Right forelimb (tissue), 1 donor: ENCODE measurements at places on chromosomes 6 and 20.
A peak's percentile ranks its signal among the peaks of the same experiment; 100 is the strongest.

GRCh38 chr6:151232899-151233298, 6.9 kb upstream of the AKAP12 start:
- DNase-seq = no peak

- DNase-seq = no peak
Measured at GRCh38 chr6:97092673-97093305, 168.3 kb downstream of the KLHL32 start.

- DNase-seq = no peak
Measured at GRCh38 chr6:158782432-158783166, 36.6 kb downstream of the EZR start.

DNA sequence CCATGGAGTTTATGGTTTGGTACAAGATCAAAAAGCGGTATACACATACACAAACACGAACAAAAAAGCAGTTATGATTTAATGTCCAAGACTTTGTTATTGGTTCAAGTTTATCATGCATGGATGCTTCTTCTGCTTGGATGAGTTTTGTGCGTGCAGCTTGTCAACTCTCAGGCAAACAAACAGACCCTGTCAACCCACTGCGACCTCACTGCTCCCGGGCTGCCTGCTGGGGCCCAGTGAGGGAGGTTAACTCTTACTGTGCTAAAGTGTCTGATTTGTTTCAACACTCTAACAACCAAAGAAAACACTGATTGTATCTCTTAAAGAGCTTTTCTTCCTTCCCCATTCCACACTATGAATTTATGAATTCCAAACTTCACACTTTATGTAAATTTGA, 26.8 kb upstream of the DDR1 start:
- DNase-seq = no peak

DNA sequence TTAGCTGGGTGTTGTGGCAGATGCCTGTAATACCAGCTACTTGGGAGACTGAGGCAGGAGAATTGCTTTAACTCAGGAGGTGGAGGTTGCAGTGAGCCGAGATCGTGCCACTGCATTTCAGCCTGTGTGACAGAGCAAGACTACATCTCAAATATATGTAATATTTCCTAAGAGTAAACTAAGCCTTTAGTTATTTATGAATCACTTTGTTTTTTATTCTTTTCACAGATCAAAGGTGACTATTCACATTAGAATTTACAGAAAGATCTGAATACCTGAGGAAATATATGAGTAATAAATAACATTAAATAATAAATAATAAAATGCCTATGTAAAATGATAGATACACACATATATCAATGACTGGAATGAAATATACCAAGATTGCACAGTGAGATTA, 630.8 kb upstream of the IMPG1 start:
- no peak for DNase-seq

DNA sequence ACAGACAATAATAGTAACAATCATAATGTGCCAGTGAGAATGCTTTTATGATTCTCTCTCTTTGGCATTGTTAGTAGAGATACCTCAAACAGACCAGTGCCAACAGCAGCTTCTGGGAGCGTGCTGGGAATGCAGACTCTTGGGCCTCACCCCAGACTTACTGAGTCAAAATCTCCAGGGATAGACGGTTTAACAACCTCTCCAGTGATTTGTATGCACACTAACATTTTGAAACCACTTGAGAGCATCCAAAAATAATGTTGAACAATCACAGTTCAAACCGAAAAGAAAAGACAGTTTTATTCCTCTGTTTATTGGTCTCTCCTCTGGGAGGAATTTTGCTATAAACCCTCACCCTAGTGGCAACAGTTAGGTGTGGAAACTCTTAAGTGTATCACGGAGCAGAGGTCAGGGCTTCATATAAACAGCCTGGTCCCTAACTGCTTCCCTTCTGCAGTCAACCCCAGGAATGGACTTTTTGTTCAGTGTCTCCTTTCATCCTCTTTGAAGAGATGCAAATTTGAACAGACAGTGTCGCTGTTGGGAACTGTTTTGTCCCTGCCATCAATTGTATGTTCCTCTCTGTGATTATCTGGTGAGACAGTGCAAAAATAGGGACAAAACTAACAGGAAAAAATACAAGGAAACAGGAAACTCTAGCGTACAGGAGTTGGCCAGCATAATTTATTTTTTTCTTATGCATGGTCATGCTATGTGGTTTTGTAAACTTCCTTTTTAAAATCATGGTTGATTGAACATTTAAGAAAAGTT, 162.4 kb upstream of the BTBD3 start:
- DNase-seq = no peak

- no peak for DNase-seq
Measured at GRCh38 chr6:64590965-64591675, 955.5 kb downstream of the PHF3 start.

GRCh38 chr6:83127258-83127657, 59.8 kb downstream of the DOP1A start:
- no peak for DNase-seq

- no peak for DNase-seq
Measured at GRCh38 chr6:137490006-137490905, 3.9 kb downstream of the OLIG3 start.

GRCh38 chr6:147067184-147067583, 137.0 kb upstream of the STXBP5 start:
- no peak for DNase-seq

DNA sequence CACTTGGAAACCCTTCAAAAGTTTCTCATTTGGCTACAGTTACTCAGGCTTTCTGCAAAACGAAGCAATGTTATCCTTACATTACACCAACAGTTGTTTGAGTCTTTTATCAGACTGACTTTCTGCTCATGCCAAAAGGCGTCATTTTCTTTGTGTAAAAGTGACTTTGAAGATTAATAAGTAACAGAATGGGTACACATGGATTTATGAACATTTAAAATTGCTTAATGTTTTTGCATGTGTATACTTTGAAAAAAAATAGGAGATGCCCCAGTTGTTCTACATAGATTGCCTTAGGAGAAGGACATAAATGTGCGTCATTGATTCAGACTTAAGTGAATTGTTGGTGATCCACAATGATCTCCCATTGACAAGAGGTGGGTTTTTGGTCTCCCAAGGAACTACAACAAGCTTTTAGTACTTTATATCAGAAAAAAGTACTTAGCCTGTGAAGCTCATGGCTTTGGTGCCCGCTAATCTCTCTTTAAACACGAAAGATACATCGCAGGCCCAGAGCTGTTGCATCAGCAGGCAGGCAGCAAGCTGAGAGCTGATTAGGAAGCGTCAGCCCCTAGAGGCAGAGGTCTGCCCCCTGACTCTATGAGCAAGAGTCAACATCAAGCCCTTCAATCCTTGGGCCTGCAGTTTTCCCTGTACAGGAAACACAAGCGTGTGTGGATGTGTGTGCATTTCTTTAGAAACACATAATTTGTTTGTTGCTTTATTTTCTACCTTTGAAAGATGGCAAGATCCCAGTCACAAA, 45.9 kb downstream of the SLC22A3 start:
- DNase-seq = no peak

DNA sequence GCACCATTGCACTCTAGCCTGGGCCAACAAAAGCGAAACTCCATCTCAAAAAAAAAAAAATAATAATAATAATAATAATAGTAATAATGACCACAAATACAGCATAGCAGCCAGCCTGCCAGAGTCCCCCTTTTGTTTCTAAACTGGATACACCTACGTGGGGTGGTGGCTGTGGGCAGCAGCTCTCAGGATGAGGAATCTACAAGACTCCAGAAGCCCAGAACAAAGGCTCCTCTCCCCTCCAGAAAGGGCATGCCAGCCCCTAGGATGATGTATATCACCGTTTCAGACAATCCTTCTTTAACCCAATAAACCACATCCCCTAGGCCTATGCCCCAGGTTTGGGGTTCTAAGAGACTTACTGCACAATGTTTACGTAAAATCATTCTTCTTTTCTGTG, 155.9 kb downstream of the QRSL1 start:
- no peak for DNase-seq

DNA sequence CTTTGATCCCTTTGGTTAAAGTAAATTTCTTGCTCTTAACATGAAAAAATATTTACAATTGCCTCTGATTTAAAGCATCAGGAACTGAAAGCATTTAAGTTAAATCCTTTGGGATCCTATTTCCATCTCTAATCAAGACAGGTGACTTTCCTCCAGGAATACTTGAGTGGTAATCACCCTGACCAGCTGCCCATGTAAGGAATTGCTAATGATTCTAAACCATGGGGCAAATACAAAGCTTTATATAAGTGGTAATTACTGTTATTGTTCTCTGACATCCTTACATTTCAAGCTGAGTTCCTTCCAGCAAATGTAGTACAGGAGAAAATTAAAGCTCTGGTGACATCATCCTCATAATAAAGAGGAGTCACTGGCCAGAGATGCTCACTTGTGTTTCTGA, 100.6 kb downstream of the CRYBG1 start:
- no peak for DNase-seq

GRCh38 chr20:23350904-23351838, 580 bp downstream of the NXT1 start:
- peak; percentile 69 for DNase-seq

DNA sequence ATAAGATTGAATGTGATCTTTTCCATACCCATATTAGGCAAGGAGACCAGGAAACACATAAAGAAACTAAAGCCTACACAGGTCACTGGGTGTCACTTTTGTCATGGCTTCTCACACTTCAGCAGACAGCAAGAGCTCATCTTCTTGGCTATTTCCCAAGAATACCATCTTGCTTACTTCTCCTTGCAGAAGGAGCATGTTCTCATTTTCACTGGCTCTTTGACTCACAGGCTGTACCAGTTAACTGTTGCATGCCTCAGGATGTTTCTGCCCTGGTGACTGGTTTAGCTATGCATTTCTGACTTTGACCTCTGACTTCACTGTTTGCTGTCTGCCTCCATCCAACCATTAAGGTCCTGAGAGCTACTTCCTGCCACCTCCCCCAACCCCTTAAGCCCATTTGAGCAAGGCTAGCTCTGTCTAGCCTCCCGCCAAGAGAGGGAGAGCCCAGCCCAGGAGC, 40.3 kb upstream of the OGFRL1 start:
- DNase-seq = no peak

- DNase-seq = no peak
Measured at GRCh38 chr6:138371452-138371711, 6.3 kb upstream of the SMIM28 start.

DNA sequence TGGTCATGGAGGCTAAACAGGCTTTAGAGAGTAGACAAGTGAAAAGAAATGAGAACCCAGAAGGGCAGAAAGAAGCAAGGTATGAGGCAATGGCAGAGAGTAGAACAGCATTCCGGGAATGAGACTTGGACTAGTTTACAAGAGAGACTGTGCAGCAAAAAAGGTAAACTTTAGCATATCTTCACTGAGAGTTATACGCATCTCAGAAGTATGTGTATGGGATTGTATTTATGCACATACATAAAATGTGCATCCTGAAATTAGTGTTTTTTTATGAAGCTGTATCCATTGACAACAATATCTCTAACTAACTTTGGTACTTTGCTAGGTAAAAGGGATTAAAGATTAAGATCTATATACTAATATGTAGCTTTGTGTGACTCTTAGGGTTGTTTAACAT, 753.6 kb downstream of the BCKDHB start:
- no peak for DNase-seq

DNA sequence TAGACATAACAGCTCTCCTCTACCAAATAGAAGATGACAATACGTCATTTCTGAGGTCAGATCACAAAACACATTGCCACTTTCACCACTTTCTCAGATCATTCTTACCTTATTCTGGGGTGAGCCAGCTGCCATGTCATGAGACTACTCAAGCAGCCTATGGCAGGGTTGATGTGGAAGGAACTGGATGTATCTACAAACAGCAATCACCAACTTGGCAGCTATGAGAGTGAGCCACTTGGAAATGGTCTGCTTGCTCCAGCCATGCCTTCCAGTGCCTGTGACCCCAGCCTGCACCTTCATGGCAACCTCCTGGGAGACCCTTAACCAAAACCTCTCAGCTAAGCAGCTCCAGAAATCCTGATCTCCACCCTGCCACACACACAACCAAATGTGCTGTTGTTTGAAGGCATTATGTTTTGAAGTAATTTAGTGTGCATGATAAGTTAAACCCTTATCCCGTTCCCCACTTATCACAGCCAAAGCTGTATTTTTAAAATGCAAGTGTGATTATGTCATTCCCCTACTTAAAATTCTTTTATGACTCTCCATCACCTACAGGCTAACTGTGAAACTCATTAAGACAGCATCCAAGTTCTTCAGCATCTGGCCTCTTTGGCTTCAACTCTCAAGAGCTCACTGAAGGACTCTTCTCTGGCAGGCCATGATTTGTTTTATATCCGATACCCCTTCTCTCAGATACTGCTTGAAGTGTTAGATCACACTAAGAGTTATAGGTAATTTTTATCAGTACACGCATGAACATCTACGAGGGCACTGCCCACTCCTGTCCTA, 150.6 kb downstream of the LY86 start:
- DNase-seq = no peak

GRCh38 chr20:58651946-58652605, 993 bp downstream of the STX16 start:
- DNase-seq = peak; percentile 91

GRCh38 chr6:45513843-45514242, 136.1 kb upstream of the SUPT3H start:
- DNase-seq = no peak

DNA sequence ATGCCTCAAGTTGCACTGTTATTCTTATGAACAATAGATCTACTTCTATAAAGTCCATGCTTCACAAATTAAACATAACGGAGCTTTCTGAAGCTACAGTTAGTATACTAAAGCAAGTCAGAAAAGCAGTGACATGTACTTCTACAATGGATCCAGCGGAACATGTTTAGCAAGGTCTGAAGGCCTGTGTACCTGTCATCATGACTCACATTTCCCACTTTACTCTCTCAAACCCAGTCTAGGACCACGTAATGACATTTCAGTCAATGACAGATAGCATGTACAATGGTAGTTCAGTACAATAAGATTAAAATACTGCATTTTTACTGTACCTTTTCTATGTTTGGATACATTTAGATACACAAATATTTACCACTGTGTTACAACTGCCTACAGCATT, 132.1 kb downstream of the MMS22L start:
- no peak for DNase-seq

DNA sequence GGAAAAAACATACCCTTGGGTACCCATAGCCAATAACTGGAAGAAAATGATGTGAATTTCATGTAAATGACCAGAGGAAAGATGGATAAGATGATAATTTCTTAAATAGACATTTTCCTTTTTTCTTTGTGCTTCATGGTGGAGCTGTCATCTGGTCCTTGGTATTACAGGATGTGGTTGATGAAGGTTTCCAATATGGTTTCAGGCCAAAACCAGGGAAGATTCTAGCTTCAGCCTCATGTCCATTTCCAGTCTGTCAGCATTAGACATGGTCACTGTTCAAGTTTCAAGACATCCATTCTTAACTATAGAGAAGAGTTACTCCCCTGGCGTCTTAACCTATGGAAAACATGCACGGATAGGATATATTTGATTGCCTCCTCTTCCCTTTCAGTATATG, 63.6 kb downstream of the SSR1 start:
- DNase-seq = no peak

GRCh38 chr20:51494241-51495110, 48.0 kb downstream of the NFATC2 start:
- no peak for DNase-seq

- no peak for DNase-seq
Measured at GRCh38 chr6:156154896-156155295, 622.3 kb upstream of the ARID1B start.
